Astrocyte (in vitro differentiated cells and primary cell): ENCODE measurements at places on chromosomes 7 and 10. TPM values are rescaled to one million over a fixed set of nuclear protein-coding genes. Genes with fewer than 3 reads are reported as not detected.
A peak's percentile ranks its signal among the peaks of the same experiment; 100 is the strongest.

Gene LYZL2
- not detected in 2 replicates for total RNA-seq

Gene ELFN1
- 18.0 and 19.7 TPM in 2 replicates for total RNA-seq

Gene IL2RA
- total RNA-seq = not detected in 2 replicates

- peak; percentile 73 for DNase-seq
- H3K36me3 ChIP-seq = no peaks in the 10 kb centered on the region
- H3K27me3 ChIP-seq = no peaks in the 10 kb centered on the region
- H3K4me1 ChIP-seq = peaks cover 6% of the 10 kb centered on the region
- H3K27ac ChIP-seq = peak overlapping the region; percentile 45
Measured at GRCh38 chr10:72702868-72703581, 11.1 kb downstream of the MCU start.

DNA sequence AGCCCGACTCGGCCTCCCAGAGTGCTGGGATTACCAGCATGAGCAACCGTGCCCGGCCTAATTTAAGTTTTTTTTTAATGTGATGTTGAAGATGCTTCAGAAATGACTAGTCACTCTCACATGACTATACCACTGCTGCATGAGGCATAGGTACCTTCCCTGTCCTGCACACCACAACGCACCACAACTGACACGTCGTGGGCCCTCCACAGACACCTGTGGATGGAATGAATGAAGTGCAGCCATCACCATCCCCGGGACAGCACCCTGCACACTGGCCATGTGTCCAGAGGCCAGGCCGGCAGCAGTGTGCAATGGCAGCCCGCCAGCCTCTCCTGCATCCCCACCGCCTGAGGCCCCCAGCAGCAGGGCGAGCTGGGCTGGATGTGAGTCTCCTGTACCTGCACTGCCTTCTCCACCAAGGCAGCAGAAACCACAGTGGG, 55.1 kb downstream of the VOPP1 start:
- no peak overlapping the region for H3K4me3 ChIP-seq
- H3K27me3 ChIP-seq = no peaks in the 10 kb centered on the region
- H3K27ac ChIP-seq = no peak overlapping the region
- DNase-seq = no peak
- peaks cover 25% of the 10 kb centered on the region for H3K36me3 ChIP-seq
- no peaks in the 10 kb centered on the region for H3K4me1 ChIP-seq

- H3K4me1 ChIP-seq = peaks cover 10% of the 10 kb centered on the region
- H3K27me3 ChIP-seq = no peaks in the 10 kb centered on the region
- H3K27ac ChIP-seq = no peak overlapping the region
- peak; percentile 91 for DNase-seq
- H3K36me3 ChIP-seq = no peaks in the 10 kb centered on the region
Measured at GRCh38 chr7:77550586-77550985, 13.5 kb downstream of the PTPN12 start.

DNA sequence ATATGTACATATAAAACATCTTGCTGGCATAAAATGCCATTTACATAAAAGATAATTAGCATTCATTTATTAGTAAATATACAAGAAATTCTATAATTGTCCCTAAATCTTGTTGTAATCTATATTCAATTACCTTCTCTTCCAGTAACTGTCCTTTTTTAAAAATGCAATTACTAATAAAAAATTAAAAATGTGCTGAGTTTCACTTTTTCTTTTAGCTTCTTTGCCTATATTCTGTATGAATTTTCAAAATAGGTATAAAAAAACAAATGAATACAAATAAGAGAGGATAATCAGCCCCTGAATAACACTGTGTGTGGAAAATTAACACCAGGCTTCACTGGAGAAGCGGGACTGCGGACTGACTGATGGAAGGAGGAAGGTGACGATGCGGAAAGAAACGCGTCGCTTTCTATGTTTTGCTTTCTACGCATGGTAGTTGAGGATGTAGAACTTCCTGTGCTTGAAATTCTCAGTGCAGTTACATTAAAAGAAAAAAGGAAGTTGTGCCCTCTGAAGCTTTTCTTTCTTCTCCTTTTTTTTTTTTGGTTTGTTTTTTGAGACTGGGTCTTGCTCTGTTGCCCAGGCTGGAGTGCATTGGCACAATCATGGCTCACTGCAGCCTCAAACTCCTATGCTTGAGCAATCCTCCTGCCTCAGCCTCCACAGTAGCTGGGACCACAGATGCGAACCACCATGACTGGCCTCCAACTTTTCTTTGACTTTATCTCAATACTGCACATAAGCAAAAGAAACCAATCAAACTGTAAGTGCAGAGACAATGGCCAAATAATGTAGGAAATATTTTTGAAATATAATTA, 7.4 kb upstream of the ZMYND11 start:
- H3K4me3 ChIP-seq = no peak overlapping the region
- DNase-seq = no peak
- H3K27ac ChIP-seq = no peak overlapping the region
- H3K4me1 ChIP-seq = peaks cover 7% of the 10 kb centered on the region
- H3K36me3 ChIP-seq = no peaks in the 10 kb centered on the region

GRCh38 chr7:1850111-1850975, 180.3 kb downstream of the ELFN1 start:
- no peaks in the 10 kb centered on the region for H3K27me3 ChIP-seq
- H3K27ac ChIP-seq = no peak overlapping the region
- H3K4me1 ChIP-seq = no peaks in the 10 kb centered on the region
- no peak overlapping the region for H3K4me3 ChIP-seq

DNA sequence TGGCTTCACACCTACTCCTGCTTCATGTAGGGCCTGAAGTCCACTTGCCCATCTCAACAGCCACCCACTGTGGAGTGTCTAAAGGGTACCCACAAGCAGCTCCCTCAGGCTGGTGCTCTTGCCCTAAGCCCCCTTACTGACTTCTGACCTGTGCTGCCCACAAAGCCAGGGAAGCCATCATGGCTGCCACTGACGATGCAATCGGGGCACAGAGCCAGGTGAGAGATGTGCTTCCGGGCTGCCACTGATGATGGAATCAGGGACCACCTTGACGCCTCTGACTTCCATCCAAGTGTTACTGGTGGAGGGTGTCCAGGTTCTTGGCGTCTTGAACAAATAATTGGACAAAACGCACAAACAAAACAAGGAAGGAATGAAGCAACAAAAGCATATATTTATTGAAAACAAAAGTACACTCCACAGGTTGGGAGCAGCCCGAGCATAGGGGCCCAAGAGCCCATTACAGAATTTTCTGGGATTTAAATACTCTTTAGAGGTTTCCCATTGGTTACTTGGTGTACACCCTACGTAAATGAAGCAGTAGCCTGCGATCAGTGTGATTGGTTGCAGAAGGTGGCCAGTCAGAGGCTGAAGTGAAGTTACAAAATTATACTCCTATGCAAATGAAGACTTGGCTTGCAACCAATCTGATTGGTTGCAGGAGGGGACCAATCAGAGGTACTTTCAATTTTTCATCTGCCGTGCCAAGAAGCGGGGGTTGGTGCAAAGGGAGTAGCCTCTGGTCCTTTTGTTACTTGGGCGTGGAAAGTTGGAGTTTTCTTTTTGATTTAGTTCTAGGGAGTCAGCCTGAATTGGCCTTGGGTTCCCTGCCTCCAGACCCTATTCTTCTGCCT, 4.5 kb downstream of the CPA2 start:
- H3K27ac ChIP-seq = no peak overlapping the region
- no peaks in the 10 kb centered on the region for H3K27me3 ChIP-seq
- no peaks in the 10 kb centered on the region for H3K36me3 ChIP-seq
- no peak overlapping the region for H3K4me3 ChIP-seq
- no peak for DNase-seq
